Skin of body (tissue), 3 donors: ENCODE measurements at places on chromosomes 7 and 10.

GRCh38 chr7:148436571-148436970, 154.0 kb upstream of the C7orf33 start:
- DNase-seq = no peak

- DNase-seq = no peak
These were observed 69.4 kb downstream of the LRRC17 start for GRCh38 chr7:102982235-102982634.

DNA sequence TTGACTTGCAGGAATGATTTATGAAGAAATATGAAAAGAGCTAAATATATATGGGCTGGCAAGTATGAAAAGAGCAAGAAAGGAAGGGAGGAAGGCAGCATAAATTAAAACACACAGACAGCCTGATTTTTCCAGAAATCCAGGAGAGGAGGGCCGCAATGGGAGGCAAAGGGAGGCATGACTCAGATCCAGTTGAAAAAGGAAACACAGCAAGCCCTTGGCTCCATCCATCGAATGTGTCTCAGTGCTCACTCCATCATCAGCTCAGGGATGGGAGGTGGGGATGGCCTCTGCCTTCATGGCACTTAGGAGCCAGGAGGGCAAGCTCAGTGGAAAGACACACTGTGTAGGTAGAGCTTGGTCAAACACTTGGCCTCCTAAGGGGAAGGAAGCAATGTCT, 75.7 kb upstream of the PDZD8 start:
- DNase-seq = no peak

DNA sequence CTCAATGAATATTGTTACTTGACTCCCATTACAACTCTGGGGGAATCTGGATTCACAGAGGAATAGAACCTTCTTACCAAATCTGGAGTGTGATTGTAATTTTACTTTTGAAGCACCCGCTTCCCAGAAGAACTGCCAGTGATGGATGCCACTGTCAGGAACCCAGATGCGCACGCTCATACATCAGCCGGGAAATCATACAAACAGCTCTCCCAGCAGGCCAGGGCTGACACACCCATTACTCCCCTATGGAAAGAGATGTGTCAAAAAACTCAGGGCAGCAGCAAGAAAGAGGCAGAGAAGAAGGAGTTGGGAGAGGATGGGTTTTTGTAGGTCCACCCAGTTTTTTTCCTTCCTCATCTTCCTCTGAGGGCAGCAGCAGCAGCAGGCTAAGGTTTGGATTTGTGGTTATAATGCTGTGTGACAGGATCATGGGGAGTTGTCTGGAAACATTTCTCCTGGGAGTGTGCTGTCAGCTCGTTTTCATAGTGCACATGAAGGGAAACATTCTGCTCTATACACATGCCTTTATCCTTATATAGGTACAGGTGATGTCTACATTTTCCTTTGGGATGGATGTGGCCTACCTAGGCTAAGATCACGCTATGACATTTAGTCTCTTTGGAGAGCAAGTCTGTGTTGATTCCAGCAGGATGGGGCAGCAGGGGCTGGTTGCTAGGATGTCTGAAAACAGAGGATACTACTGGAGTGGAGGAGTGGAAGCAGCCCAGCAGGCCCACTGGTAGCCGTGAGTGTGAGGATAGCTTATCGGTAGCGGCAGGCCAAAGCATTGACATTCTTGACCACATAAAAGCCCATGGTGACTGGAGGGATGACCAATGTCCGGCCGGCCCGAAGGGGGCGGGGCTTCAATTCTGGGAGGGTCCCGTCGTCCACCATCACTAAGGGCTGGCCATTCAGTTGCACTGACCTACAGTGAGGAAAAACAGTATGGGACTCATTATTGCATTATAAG, 12.4 kb upstream of the HPS1 start:
- DNase-seq = no peak

DNA sequence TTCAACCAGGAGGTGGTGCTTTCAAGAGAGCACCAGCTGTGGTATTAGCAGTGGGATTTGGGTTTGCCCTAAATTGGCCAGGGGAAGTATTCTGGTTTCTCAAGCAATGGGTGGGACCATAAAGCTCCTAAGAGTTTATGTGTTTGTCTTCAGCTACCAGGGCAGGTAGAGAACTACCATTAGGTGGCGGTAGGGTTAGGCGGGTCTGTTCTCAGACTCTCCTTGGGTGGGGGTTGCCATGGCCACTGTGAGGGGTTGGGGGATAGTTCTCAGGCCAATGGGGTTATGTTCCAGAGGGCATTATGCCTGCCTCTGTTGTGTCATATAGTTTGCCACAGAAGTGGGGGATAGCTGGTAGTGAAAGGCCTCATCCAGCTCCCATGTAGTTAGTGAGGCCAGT, 47.7 kb upstream of the BICC1 start:
- no peak for DNase-seq

DNA sequence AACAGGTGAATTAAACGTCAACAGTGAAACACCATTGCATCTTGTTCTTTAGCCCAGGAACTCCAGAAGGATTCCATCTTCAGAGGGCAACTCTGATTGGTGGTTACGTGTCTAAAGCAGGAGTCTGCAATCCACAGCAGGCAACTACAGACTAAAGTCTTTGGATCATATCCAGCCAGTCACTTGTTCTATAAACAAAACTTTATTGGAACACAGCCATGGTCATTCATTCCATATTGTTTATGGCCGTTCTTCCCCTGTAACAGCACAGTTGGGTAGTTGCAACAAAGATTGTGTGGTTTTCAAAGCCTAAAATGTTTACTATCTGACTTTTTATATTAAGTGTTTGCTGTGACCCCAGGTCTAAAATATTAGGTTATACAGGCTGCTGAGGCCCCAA, 94.7 kb upstream of the IMMP2L start:
- DNase-seq = no peak

DNA sequence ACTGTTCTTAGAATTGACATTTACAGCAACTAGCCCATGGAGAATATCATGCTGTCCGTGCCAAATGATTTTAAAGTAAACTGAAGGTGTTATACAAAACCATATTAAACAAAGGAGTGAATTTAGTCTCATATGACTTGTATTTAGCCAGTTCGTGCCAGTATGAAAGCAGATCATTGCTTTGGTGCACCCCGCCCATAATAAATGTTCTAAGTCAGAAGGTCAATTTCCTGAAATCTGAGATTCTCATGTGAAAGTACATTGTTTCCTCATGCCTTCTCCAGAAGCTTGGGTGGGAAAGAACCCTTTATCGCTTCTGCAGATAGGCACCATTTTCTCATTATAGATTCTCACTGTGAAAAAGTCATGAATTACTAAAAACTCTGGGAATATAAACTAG, 106.4 kb downstream of the CAMK1D start:
- DNase-seq = no peak

- no peak for DNase-seq
These were observed 37.4 kb upstream of the ADGRA1 start for GRCh38 chr10:133050371-133050770.

DNA sequence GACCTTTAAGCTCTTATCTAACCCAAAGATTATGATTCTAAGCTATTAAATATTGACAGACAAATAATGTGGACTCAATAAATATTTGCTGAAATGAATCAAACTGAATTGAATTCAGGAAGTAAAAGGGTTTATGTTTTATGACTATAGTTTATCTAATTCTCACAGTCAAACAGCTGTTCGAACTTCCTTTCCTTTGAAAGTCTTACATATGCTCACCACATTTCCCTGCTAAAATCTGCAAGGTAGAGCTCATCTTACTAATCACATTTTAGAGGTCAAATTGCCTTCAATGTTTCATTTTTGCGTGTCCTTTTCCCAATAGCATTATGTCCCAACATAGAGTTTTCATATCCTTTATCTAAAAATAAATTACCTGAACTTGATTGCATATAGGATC, 154.9 kb upstream of the PPP1R3A start:
- no peak for DNase-seq

- no peak for DNase-seq
These were observed 21.9 kb upstream of the CDCA7L start for GRCh38 chr7:21967598-21968003.

DNA sequence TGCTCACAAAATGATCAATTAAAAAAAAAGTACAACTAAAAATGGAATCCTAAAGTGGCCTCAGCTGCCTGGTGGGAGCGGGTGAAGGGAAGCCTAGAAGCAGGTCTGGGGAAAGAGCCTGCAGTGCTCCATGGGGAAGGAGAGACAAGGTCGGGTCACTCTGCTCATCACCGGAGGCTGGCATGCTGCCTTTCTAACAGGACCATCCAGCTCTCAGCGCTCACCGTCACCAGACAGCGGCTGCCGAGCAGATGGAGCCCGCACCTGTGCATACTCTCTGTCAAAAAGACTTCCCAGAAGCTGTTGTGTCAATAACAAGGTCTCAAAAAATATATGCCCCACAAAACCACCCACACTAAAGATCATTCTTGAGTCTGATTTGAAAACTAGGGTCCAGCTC, 112.8 kb downstream of the BAMBI start:
- DNase-seq = no peak

DNA sequence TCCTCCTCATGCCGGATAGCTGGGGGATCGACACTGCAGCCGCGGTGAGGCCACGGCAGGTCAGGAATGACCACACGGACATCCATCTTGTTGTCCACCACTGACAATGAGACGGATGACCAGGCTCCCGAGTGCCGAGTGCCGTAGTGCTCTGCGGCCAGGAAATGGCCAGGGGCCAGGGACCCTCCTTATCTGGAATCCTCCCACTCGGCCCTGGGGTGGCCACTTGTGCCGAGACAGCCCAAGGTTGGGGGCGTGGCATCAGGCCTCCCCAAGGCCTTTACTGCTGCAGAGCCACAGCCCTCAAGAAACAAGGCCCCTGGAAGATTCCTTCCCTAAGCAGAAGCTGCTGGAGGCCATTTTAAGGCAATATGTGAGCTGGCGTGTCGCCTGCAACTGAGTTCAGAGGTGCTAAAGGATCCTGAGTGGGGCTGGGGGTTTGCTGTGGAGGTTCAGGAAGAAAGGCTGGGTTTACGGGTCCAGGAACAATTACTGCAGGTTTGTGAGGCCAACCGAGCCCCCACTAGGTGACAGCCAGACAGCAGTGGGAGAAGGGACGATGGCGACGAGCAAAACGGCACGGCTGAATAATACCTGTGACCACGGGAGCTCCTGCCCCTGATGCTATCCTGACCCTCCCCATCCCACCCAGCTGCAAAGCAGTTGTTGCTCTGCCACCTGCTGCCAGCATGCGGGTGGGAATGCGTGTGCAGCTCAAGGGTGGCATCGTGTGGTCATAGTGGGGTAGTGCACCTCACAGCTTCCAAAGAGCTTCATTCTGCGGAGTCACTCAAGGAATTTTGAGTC, 31.6 kb upstream of the LEP start:
- peak; percentile 84 for DNase-seq

- no peak for DNase-seq
These were observed 9.6 kb upstream of the PNLIPRP2 start for GRCh38 chr10:116611153-116611545.

DNA sequence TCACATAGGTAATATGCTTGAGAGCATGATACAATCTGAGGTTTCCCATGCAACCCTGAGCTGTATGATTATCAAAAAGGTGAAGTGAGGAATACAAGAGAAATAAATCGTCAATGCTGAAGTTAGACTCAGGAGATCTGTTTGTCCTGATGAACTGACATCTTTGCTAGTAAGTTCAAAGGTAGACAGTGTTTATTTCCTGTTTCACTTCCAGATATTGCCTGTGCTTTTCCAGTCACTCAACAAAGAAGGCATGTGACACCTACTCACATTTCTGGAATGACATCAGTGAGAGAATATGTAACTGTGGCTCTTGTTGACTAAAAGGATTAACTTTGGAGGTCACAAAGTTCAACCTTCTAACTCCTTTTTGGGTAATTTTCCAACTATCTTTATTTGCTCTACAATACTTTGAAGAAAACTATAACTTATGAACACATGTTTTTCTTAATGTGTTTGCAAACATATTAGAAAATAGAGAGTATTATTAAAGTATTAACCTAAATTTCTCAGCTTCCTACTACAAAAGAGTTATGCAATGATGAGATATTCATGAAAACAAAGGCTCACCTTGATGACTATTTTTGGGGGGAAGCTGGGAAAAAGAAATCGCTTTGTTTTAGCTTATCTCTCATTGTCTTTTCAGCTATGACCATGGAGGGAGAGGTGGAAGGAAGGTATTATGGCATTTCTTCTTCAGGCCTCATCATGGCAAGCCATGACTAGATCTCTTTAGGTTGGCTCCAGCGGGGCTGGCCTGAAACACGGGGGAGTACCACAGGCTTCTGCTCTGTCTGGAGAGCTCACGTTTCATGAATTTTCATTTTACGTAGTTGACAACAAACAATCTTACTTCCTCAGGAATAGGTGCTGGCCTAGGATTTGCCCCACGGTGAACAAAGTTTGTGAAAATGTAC, 214.7 kb upstream of the SLC26A5 start:
- DNase-seq = no peak

DNA sequence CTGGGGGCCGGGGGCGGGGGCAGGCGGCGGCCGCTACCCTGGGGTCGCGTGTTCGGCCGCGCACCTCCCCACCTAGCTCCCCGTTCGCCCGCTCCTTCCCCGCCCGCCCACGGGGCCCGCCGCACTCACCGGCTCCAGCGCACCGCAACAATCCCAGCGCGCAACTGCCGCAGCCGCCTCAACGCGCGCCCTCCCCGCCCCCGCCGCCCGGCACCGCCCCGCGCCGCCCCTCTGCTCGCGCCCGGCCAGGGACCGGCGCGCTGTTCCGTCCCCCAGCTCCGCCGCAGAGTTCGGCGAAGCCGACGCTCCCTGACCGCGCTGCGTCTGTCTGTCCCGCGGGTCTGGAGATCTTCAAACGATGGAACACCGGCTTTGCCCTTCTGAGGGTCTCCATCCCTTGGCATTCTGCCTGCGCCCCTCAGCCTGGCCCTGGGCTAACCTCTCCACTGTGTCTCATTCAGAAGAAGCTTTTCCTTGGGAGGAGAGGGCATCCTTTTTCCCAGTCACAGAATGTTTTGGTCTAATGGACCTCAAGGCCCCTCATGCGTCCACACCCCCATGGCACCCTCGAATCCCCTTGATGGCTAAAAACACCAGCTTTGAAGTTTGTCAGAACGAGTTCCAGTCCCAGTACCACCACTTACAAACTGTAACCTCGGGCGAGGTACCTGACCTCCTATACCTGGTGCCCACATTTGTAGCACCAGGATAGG, at the start of gene NT5C2:
Gene NT5C2, minus strand, starts transcription at position 166 of the 713 bp plus-strand sequence. CDS start 18,314 bp downstream, outside the sequence.
- peak; percentile 45 for DNase-seq

- DNase-seq = no peak
These were observed 3.8 kb upstream of the PKD2L1 start for GRCh38 chr10:100333661-100334440.

- DNase-seq = no peak
These were observed 6.5 kb downstream of the BLVRA start for GRCh38 chr7:43764807-43765491.

GRCh38 chr7:25854608-25855497, 297.1 kb upstream of the NFE2L3 start:
- DNase-seq = peak; percentile 99
